ENCODE measurements at places on chromosomes 12 and 14. TPM values are rescaled to one million over a fixed set of nuclear protein-coding genes. Genes with fewer than 3 reads are reported as not detected.

The DUSP16 gene
- polyA plus RNA-seq = 12.5 TPM

The HOXC13 gene
- polyA plus RNA-seq = not detected

The SMCO2 gene
- polyA plus RNA-seq = 0.86 TPM

The LMO3 gene
- polyA plus RNA-seq = 7.9 TPM

The KRT1 gene
- not detected for polyA plus RNA-seq

The RGS6 gene
- polyA plus RNA-seq = 0.61 TPM

The MIPOL1 gene
- 16.6 TPM for polyA plus RNA-seq

The ASB2 gene
- 1.5 TPM for polyA plus RNA-seq

The TMEM121 gene
- 0.13 TPM for polyA plus RNA-seq

The SLC7A7 gene
- 4.1 TPM for polyA plus RNA-seq

The KRT7 gene
- 6.5 TPM for polyA plus RNA-seq

The ZNF140 gene
- polyA plus RNA-seq = 16.2 TPM

The ACRBP gene
- not detected for polyA plus RNA-seq

The SYCP3 gene
- 1.5 TPM for polyA plus RNA-seq

The GPD1 gene
- 0.17 TPM for polyA plus RNA-seq

The SSPN gene
- 2.3 TPM for polyA plus RNA-seq

The GPRC5D gene
- polyA plus RNA-seq = not detected

The HELB gene
- 3.1 TPM for polyA plus RNA-seq

The SLCO1B1 gene
- polyA plus RNA-seq = 0.50 TPM

The B4GALNT3 gene
- 2.8 TPM for polyA plus RNA-seq

The COCH gene
- 12.9 TPM for polyA plus RNA-seq
